ENCODE measurements at places on chromosomes 1 and 21. TPM values are rescaled to one million over a fixed set of nuclear protein-coding genes. Genes with fewer than 3 reads are reported as not detected.

KCNA2 gene
- not detected for total RNA-seq

KIAA1614 gene
- total RNA-seq: 1.3 TPM

FAM72B gene
- 2.5 TPM for total RNA-seq

ACTA1 gene
- total RNA-seq: not detected

SFN gene
- 1,807 TPM for total RNA-seq

SMIM11 gene
- total RNA-seq: 8.5 TPM

NHLH1 gene
- total RNA-seq: not detected

SLC44A3 gene
- 1.5 TPM for total RNA-seq

LIN28A gene
- not detected for total RNA-seq

OMA1 gene
- total RNA-seq: 19.3 TPM

GRIK3 gene
- total RNA-seq: not detected

SLC26A9 gene
- total RNA-seq: not detected

HPCAL4 gene
- not detected for total RNA-seq

SESN2 gene
- total RNA-seq: 24.9 TPM
